ENCODE measurements at places on chromosomes 4 and X.

- H3K4me3 ChIP-seq = no peak overlapping the region
- no peaks in the 10 kb centered on the region for H3K36me3 ChIP-seq
- no peaks in the 10 kb centered on the region for H3K4me1 ChIP-seq
Measured at GRCh38 chrX:112147206-112147605, 64.6 kb upstream of the TRPC5 start.

- no peaks in the 10 kb centered on the region for H3K27me3 ChIP-seq
- no peak overlapping the region for H3K4me3 ChIP-seq
- no peak for DNase-seq
Measured at GRCh38 chr4:179678093-179678814, 2236.0 kb upstream of the AGA start.

DNA sequence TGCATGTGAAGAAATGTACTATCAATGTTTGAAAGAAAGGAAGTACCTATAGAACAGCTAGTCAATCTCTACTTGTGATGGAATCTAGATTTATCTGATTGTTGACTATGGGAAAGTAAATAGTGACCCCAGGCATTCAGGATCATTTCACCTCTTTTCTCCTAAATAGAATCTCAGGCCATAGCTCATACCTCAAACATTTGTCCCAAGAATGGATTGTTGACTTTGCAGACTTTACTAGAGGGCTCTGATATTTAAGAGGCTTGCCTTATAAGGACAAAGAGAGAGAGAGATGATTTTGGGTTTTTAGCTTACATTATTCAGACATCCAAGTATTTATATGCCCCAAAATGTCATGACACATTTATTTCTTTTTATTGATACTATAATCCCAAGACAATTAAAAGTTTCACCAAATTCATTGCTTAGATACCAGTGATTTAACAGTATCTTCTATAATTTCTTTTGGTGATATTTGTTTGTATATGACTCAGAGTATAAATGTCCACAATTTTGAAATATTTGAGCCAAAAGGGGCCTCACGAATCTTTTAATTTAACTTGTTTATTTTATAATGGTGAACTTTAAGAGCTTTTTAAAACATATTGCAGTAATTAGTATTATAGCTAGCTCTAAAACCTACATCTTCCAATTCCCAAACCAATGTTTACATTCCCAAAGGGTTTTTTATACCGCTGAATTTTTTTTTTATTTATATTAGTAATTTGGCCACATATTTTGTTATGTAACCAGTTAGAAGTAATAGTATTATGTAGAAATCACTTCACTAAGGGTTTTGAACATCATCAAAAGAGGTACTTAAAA, 614.1 kb downstream of the PCDH7 start:
- no peak overlapping the region for H3K4me3 ChIP-seq
- no peak overlapping the region for H3K27ac ChIP-seq
- no peaks in the 10 kb centered on the region for H3K36me3 ChIP-seq
- H3K27me3 ChIP-seq = no peaks in the 10 kb centered on the region

GRCh38 chr4:2793586-2794485, 951 bp downstream of the SH3BP2 start:
- peak overlapping the region; percentile 82 for H3K27ac ChIP-seq
- H3K4me3 ChIP-seq = peak overlapping the region; percentile 89
- H3K4me1 ChIP-seq = peaks cover 52% of the 10 kb centered on the region
- peak; percentile 60 for DNase-seq
- no peaks in the 10 kb centered on the region for H3K27me3 ChIP-seq

GRCh38 chrX:13939741-13940597, 89.7 kb downstream of the GEMIN8 start:
- no peak overlapping the region for H3K4me3 ChIP-seq
- peaks cover 3% of the 10 kb centered on the region for H3K4me1 ChIP-seq
- DNase-seq = no peak
- H3K27me3 ChIP-seq = peaks cover 30% of the 10 kb centered on the region
- H3K36me3 ChIP-seq = no peaks in the 10 kb centered on the region

GRCh38 chrX:153494541-153495361, at the start of gene BGN:
TSS of gene BGN (plus strand) at chrX:153494980. CDS start at chrX:153504632, 9,652 bp downstream.
- H3K27me3 ChIP-seq = peaks cover 5% of the 10 kb centered on the region
- peak; percentile 11 for DNase-seq
- no peak within 1 kb of the TSS for H3K27ac ChIP-seq
- H3K4me3 ChIP-seq = no peak within 1 kb of the TSS
- no peaks in the 10 kb centered on the region for H3K4me1 ChIP-seq

- H3K36me3 ChIP-seq = no peaks in the 10 kb centered on the region
- no peak for DNase-seq
- H3K4me1 ChIP-seq = peaks cover 16% of the 10 kb centered on the region
Measured at GRCh38 chrX:72123471-72124185, 8.1 kb downstream of the RTL5 start.

- no peak overlapping the region for H3K4me3 ChIP-seq
- no peaks in the 10 kb centered on the region for H3K27me3 ChIP-seq
- no peak for DNase-seq
- no peaks in the 10 kb centered on the region for H3K4me1 ChIP-seq
- no peaks in the 10 kb centered on the region for H3K36me3 ChIP-seq
Measured at GRCh38 chr4:11436673-11437072, 8.0 kb upstream of the HS3ST1 start.

GRCh38 chr4:185118876-185119275, 24.2 kb upstream of the SLC25A4 start:
- DNase-seq = no peak
- H3K27me3 ChIP-seq = peaks cover 24% of the 10 kb centered on the region
- no peaks in the 10 kb centered on the region for H3K4me1 ChIP-seq
